ENCODE measurements at places on chromosomes 2 and 18. TPM values are rescaled to one million over a fixed set of nuclear protein-coding genes. Genes with fewer than 3 reads are reported as not detected.

Gene VWC2L
- total RNA-seq = not detected

Gene IMP4
- 132 TPM for total RNA-seq

Gene ANO7
- total RNA-seq = 0.30 TPM

Gene COL4A4
- 0.15 TPM for total RNA-seq

Gene ZDBF2
- total RNA-seq = 3.5 TPM

Gene MATN3
- total RNA-seq = 3.9 TPM

Gene SYT4
- total RNA-seq = not detected

Gene HOXD9
- not detected for total RNA-seq

Gene TRIM43
- not detected for total RNA-seq

Gene RGPD4
- not detected for total RNA-seq

Gene AKAIN1
- not detected for total RNA-seq

Gene FLACC1
- total RNA-seq = not detected

Gene ANKRD30B
- total RNA-seq = not detected

Gene AMER3
- total RNA-seq = not detected

Gene LRPPRC
- total RNA-seq = 43.3 TPM

Gene PTMA
- 1,171 TPM for total RNA-seq

Gene SPHKAP
- total RNA-seq = not detected

Gene NEU2
- not detected for total RNA-seq

Gene NOSTRIN
- total RNA-seq = not detected

Gene NFU1
- total RNA-seq = 32.9 TPM

Gene SLC39A10
- 41.2 TPM for total RNA-seq

Gene ACTG2
- 16.5 TPM for total RNA-seq

Gene WDR43
- 35.5 TPM for total RNA-seq

Gene BOLL
- not detected for total RNA-seq

Gene IL1RL1
- 0.17 TPM for total RNA-seq

Gene ABCG5
- total RNA-seq = not detected

Gene CD207
- not detected for total RNA-seq

Gene SULT1C4
- total RNA-seq = 0.50 TPM

Gene RNF25
- 32.4 TPM for total RNA-seq

Gene HOXD3
- total RNA-seq = not detected

Gene DSC2
- not detected for total RNA-seq
